ENCODE measurements at places on chromosomes 12 and 14.
A peak's percentile ranks its signal among the peaks of the same experiment; 100 is the strongest.

DNA sequence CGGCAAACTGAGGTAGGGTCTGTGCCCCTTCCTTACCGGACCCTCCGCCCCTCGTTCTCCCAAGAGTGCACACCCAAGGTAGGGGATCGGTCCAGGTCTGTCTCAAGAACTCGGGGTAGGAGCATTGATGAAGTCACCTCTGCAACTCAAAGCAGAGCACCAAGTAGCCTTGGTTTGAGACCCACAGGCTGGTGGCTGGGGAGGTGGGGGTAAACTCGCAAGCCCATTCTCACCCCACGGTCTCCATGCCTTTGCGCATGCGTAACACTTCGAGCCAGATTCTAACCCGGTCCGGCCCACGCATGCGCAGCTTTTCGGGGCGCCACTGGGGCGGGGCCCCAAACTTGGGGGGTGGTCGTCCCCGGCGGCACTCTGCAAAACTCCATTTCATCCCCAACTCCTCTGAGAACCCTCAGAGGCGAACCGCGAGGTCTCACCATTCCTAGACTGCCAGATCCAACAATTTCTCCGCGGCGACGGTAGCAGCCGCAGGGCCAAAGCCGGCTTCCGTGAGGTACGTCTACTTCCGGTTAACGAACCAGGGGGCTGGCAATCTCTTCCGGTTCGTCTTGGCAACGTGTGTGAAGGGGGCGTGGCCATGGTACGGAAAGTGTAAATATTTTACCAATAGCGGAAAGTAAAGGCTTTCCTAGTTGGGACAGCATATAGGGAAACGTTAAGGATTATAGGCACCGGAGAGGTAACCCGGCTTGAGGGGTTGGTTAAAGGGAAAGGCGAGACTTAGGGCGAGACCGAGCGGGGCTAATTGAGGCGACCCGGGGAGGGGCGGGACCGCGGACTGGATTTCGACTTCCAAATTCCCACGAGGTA is at the start of gene MCRS1:
Gene MCRS1 (minus strand): TSS at position 532 of the 831 bp plus-strand sequence. CDS start 1,411 bp downstream, outside the sequence.
- DNase-seq, result peak; percentile 75

DNA sequence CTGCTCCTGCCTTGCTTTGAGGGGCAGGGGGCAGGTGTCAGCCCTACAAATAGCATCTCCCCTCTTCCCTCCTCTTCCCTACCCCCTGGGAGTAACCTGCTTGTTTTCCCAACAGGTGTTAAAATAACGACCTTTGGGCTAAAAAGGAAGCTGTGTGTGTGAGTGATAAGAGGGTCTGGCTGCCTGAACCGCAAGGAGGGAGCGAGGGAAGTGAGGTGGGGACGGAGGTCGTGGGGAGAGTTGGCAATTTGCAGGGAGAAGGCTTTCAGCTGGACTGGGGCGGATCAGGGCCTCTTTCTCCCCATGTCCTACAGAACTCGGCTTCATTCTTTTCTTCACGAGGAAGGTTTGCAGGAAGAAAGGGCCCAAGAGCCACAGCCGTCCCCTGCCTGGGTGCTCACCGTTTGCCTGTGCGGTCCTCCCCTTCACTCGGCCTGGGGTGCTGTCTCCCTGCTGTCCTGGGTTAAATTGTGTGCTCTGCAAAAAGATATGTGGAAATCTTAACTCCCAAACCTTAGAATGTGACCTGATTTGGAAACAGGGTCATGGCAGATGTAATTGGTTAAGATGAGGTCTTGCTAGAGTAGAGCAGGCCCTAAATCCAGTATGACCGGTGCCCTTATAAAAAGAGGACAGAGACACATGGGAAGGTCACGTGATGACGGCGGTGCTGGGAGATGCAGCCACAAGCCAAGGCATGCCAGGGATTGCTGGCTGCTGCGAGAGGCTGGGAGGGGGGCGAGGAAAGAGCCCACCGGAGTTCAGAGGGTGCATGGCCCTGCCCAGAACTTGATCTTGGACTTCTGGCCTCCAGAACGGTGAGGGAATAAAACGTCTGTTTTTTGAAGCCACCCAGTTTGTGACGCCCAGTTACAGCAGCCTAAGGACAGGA is 38.7 kb upstream of the NCOR2 start:
- DNase-seq, result no peak

- DNase-seq, result no peak
These were observed 12.8 kb downstream of the LRCOL1 start for GRCh38 chr12:132597333-132598316.

DNA sequence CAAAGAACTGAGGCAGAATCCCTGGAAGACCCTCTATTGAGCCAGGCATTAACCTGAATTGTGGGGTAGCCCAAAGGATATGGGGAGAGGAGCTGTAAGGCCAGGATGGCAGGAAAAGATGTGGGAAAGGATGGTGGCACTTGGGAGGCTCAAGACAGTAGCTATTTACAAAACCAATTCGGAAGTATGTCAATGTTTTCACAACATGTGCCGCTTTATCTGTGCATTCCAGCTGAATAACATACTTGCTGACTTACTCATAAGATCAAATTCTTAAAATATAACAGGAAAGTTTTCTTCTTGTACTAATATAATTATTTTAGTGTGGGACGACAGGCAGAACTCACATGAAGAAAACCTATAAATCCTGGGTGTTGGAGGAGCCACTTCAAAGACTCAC is 10.6 kb downstream of the BBS10 start:
- no peak for DNase-seq

DNA sequence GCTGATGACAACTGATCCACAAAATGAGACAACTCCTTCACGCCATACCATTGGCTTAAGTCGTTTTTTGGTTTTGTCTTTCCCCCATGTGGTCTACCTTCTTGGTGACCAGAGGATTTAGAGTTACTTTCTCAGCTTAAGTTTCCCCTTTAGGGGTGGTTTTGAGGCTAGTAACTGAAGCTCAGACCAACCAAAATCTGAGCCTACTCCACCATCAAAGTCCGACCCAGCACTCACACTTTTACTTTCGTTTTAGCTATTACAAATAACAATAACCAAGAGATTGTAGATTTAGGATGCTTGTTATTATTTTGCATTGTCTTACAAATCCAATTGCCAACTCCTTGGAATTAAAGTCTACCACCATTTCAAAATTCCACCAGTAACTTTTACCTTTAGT is 130.6 kb upstream of the MDM1 start:
- DNase-seq, result no peak

- no peak for DNase-seq
These were observed 4.2 kb downstream of the MLXIP start for GRCh38 chr12:122082621-122083356.

DNA sequence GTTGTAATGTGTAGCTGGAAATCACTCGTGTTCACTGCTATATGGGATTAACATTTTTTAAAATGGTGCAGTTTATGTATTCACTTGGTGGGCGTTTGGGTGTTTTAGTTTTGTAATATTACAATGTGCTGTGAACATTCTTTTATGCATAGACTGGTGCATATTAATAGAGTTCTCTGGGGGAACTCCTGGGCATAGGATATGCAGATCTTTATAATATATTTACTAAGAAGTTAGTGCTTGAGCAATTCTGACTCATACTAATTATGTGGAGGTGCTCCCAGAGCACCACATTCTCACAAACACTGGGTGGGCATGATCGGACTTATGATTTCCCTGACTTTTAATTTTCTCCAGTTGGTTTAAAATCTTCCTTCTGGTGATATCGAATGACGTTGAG is 342.3 kb downstream of the PDZRN4 start:
- no peak for DNase-seq

- DNase-seq, result no peak
These were observed 101.5 kb upstream of the SLCO1C1 start for GRCh38 chr12:20593611-20594010.

All from activated CD8-positive, alpha-beta memory T cell treated with anti-CD3 and anti-CD28 coated beads for 1 hour (primary cell).